ENCODE measurements at places on chromosomes 5 and 9.
A peak's percentile ranks its signal among the peaks of the same experiment; 100 is the strongest.

DNA sequence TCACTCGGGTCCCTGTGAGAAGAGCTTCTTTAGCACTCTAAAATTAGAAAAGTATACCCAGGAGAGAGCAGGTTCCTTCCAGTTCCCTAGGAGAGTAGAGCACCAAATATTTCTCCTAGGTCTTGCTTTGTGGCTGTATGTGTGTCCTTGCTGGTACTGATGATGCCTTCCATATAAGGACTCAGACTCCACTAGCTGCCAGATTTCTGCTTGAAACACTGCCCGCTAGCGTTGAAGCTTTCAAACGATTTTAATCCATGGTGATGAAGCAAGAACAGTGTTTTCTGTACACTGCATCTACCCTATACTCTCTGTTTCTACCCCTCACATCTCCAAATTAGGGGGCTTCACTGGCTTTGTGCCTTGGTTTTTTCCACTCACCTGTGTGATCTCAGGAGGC is 2.4 kb upstream of the SMC2 start:
- peak; percentile 34 for DNase-seq

- no peak for DNase-seq
Observed at GRCh38 chr9:128677794-128678193, 11.2 kb upstream of the SET start.

DNA sequence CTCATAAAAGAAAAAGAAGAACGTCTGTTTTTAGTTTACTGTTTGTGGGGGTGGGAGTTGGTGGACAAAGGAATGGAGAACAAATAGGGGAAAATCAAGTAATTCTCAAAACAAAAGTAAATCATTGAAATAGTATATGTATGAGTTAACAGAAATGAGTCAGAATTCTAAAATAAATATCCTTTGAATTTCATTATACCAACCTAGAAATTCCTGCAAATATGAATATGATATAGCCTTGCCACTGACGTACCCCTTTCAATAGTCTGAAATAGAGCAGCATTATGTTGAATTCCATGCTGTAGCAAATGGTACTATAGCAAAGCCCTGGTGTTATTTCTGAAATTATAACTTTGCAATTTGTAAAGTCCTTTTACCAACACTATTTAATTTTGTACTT is 29.6 kb upstream of the DTWD2 start:
- DNase-seq: no peak

DNA sequence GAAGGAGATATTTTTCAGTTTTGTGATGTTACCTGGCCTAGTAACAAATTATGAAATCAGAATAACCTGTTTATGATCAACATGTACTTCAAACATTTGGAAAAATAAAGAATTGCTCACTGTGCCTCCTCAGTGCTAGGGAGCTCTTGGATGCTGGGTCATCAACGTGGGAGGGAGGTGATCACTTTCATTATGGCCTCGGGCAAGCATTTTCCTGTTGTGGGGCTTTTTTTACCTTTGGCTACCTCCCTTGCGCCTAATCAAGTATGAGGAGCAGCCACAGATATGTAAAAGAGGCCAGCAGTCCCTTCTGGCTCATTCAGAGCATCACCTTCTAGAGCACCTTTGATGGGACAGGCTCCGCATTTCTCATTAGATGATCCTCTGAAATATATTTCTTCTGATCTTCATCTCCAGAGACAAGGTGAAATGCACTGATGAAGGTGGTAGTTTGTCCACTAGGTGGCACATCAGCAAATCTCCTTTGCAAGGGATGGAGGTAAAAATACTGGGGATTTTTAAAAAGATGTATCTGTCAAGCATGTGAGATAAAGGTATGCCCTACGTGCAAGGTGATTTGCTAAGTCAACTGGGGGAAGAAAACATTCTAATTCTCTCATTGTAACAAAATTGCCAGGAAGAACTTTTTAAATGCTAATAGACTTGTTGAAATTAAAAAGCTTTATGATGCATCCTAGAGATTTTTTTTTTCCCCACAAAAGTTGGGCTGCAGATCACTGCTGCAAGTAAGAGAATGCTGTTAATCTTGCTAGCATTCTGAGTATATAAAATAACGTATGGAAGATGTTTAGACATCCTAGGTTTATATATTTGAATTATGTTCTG is 218.2 kb downstream of the MAST4 start:
- peak; percentile 58 for DNase-seq

DNA sequence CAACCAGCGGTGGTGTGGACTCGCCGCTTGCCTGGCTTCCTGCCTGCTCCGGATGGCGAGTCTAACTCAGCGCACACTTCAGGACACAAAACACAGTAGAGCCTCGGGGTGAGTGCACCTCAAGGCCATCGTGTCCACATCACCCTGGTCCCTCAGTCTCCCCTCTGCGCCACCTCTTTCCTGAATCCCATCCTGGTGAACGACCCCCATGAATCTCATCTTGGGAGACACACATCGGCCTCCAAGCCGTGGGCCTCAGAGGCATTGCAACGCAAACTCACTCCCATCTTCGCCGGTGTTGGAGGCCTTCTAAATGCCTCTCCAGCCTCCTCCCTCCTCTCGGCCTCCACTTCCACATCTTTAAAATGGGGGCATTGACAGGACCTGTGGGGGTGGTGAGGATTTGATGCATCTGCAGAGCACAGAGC is 124.3 kb downstream of the COL23A1 start:
- no peak for DNase-seq

GRCh38 chr5:7822449-7822848 is 28.5 kb downstream of the CFAP90 start:
- DNase-seq: no peak

- no peak for DNase-seq
Observed at GRCh38 chr9:17059465-17059864, 75.4 kb upstream of the CNTLN start.

GRCh38 chr9:16092142-16093091 is 539.6 kb downstream of the CCDC171 start:
- DNase-seq: no peak

DNA sequence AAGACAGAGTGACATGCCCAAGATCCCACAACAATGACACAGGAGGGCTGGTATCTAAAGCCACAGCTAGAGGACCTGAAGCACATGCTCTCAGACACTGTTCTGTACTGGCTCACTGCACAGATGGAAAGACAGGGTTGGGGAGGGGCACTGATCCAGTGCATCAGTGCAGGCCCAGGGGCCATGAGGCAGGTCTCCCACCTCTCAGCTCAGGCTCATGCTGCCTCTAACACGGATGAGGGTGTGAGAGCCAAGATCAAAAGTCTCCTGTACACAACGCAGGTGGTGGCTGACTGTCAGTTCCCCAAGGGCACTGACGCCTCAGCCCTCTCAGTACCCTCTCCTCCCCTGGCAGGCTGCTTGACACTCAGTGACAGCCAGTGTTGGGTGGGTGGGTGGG is 10.9 kb downstream of the RAPGEF1 start:
- peak; percentile 40 for DNase-seq

- DNase-seq: no peak
Observed at GRCh38 chr5:170076211-170076610, 29.5 kb upstream of the FOXI1 start.

- no peak for DNase-seq
Observed at GRCh38 chr9:84557751-84558150, 111.8 kb upstream of the NTRK2 start.

DNA sequence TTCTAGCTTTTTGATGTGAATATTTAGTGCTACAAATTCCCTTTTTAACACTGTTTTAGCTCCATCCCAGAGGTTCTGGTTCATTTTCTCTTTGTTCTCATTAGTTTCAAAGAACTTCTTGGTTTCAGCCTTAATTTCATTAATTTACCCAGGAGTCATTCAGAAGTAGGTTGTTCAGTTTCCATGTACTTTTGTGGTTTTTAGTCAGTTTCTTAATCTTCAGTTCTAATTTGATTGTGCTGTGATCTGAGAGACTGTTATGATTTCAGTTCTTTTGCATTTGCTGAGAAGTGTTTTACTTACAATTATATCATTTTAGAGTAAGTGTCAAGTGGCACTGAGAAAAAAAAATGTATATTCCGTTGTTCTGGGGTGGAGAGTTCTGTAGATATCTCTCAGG is 240.1 kb upstream of the RASA1 start:
- no peak for DNase-seq

- DNase-seq: no peak
Observed at GRCh38 chr9:134329576-134329855, 3.3 kb downstream of the RXRA start.

DNA sequence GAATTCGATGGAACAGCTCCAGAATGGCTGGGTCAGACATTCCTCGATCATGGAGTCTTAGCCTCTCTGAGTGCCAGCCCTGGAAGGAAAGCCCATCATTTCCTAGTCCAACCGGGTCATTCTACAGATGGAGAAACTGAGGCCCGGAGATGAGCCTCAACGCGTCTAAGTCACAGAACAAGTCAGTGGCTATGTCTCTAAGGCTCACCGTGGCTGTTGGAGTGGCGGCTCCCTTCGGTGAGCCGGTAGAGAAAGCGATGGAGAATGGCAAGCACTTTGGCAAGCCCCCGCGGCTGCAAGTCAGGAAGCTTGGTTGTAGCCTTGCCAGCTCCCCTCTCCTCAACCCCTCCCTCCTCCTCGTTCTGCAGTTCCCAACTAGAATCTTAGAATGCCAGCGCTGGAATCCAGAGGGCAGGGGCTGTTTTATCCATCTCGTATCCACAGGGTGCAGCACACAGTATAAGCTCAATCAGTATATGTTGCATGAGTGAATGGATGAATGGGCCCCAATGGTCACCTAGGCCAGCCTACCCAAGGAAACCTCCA is 438 bp upstream of the ARSI start:
- DNase-seq: no peak

DNA sequence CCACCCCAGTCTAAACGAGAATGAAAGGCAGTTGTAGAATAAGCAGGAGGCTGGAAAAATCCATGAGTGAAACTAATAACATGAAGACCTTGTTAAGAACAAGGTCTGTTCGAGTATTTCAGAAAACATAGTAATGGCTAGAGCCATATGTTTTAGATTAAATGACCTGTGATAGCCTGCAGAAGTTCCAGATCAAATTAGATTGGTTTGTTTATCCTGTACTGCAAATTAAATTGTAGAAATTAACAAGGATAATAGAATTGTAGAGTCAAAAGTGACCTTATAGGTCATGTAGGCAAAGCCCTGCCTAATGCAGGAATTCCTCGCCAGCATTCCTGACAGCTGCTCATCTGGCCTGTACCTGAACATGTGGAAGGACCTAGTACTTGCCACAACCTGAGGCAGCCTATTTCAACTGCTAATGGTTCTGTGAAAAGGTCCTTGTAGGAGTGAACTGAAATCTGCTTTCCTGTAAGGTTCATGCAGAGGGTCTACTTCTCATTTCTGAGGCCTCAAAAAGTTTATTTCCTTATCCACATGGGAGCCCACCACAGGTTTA is 17.2 kb downstream of the LIX1 start:
- DNase-seq: no peak

DNA sequence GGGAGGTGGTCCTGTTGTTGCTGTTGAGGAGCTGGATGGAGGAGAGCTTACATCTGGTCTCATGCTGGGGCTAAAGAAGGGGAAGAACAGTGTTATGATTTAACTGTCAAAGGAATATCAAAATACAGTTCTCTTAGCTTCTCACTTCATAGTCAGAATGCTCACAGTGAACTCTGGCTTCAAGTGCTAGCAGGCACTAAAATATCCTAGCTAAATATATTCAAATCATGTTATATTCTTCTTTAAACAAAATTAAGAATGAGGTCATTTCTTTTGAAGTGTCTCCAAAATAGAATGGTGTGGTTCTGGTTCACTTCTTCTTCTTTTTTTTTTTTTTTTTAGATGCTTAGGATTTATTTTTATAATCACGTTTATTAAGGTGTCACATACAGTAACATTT is 89.4 kb downstream of the NR3C1 start:
- DNase-seq: no peak

- no peak for DNase-seq
Observed at GRCh38 chr5:88049156-88049555, 219.5 kb downstream of the TMEM161B start.

GRCh38 chr9:33943389-33943788 is 105.3 kb downstream of the UBAP2 start:
- no peak for DNase-seq

GRCh38 chr5:148882332-148882731 is 55.9 kb downstream of the ADRB2 start:
- no peak for DNase-seq

DNA sequence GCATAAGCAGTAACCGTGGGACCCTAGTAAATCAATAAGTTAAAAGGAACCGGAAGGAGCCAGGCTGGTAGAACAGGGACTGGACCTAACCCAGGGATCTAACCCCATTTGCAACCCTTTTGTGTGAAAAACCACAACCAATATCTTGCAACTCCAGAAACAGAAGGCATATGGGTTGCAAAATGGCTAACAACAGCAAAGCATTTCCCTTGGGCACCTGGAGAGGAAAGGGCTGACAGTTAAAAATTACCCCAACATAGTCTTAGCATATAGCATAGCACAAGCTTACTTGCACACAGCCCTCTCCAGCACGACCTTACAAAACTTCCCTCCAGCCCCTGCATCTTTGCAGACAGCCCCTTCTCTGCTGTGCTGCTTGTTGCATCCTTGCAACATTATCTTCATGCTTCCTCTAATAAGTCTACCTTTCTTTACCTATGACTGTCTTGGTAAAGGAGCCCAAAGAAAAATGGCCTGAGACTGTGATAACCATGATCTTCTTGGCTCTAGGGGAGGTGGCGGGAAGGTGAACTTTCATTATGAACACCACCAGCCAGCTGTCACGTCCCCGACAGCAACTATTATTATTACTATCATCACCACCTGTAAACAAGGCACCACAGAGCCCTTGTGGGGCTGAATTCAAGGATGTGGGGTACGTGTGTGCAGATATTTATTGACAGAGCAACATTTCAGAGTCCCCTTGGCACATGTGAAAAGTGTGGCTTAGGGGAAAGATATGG is 49.8 kb downstream of the PRRC1 start:
- no peak for DNase-seq

DNA sequence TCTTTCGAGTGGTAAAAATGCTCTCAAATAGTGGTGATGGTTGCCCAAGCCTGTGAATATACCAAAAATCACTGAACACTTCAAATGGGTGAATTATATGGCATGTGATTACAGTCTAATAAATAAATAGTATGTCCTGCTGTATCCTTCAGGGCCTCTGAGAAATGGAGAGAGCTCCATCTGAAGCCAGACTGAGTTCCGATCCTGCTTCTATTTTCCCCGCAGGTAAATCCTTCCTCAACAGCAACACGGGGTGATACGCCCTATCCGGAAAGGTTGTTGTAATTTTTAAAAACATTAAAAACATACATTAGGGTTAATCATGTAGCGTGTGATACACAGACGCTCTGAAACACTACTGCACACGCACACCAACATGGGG is 695 bp upstream of the SNAPC3 start:
- no peak for DNase-seq

Data from kidney tubule cell (primary cell).